Transverse colon (tissue), 4 donors: ENCODE measurements at places on chromosomes 16 and 17. TPM values are rescaled to one million over a fixed set of nuclear protein-coding genes. Genes with fewer than 3 reads are reported as not detected.
A peak's percentile ranks its signal among the peaks of the same experiment; 100 is the strongest.

The PYDC1 gene
- total RNA-seq = not detected

The MAF gene
- 14.9 TPM for total RNA-seq

The TPSD1 gene
- 7.8 TPM for total RNA-seq

The CACNG5 gene
- total RNA-seq = not detected

- DNase-seq = peak; percentile 90
- peaks cover 29% of the 10 kb centered on the region for H3K4me1 ChIP-seq
- H3K4me3 ChIP-seq = peak within 1 kb of the TSS; percentile 99
- H3K27ac ChIP-seq = peak within 1 kb of the TSS; percentile 100
These were observed at the start of gene METTL23 for GRCh38 chr17:76726776-76727718. Gene METTL23, plus strand, starts transcription at chr17:76726839. Its CDS starts 2,872 bp downstream, at chr17:76729711.

- H3K36me3 ChIP-seq = no peaks in the 10 kb centered on the region
- DNase-seq = no peak
- no peak overlapping the region for H3K27ac ChIP-seq
- H3K4me3 ChIP-seq = no peak overlapping the region
These were observed 16.4 kb upstream of the TMED6 start for GRCh38 chr16:69367980-69368379.

DNA sequence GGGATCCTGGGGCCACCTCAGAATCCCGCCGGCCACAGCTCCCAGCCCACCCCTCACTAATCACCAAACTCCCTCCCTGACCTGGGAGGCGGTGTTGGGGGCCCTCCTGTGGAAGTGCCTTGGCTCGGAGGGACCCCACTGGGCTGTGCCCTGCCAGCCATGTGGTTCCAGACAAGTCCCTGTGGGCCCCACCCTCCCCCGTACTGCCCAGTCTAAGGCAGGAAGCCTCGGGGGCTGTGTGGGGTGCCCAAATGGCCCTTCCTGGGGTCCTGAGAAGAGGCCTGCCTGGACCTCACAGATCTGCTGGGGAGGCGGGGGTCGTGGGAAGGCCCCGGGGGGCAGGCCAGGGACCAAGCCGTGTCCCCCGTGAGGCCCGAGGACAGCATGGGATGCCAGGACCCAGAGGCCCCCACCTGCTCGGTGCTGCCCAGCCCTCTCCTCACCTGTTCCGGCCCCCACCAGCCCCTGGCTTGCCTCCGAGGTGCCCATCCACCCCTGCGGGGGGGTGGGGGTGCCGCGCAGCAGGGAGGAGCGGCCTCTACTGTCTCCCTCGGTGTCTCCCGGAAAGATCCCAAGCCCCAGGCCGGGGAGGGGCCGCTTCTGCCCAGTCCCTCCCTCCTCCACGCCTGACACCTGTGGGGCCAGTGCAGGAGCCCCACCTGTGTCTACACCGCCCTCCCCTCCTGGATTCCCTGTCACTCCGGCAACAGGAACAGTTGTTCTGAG lies 9.3 kb upstream of the KREMEN2 start:
- DNase-seq = peak; percentile 48
- H3K4me1 ChIP-seq = no peaks in the 10 kb centered on the region
- H3K27me3 ChIP-seq = peaks cover 56% of the 10 kb centered on the region
- peak overlapping the region; percentile 18 for H3K4me3 ChIP-seq
- no peaks in the 10 kb centered on the region for H3K36me3 ChIP-seq
- no peak overlapping the region for H3K27ac ChIP-seq
